ENCODE measurements at places on chromosomes 6 and 20.

DNA sequence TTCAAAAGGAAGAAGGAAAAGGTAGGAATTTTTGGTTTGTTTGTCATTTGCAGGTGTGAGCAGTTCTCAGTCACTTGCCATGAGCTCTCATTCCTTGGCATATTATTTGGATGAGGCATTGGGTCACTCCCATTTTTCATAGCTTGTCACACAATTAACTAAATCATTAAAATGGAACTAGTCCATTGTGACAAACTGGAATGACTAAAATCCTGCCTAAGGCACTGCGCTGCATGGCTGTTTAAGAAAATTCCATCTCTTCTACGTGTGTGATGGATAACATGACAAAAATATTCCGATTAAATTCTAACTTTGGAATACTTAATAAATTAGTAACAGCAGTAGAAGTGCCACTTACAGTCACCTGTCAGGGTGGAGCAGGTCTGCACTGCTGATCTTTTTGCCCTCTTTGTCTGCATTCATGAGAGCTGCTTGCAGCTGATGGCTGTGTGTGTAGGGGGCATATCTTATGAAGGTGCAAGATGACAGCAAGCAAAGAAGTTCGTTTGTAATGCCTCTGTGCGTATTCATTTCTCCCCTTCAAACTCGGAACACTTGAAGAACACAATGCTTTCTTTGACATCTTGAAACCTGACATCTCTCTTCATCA lies 1292.6 kb upstream of the MAP3K7 start:
- no peak for DNase-seq

DNA sequence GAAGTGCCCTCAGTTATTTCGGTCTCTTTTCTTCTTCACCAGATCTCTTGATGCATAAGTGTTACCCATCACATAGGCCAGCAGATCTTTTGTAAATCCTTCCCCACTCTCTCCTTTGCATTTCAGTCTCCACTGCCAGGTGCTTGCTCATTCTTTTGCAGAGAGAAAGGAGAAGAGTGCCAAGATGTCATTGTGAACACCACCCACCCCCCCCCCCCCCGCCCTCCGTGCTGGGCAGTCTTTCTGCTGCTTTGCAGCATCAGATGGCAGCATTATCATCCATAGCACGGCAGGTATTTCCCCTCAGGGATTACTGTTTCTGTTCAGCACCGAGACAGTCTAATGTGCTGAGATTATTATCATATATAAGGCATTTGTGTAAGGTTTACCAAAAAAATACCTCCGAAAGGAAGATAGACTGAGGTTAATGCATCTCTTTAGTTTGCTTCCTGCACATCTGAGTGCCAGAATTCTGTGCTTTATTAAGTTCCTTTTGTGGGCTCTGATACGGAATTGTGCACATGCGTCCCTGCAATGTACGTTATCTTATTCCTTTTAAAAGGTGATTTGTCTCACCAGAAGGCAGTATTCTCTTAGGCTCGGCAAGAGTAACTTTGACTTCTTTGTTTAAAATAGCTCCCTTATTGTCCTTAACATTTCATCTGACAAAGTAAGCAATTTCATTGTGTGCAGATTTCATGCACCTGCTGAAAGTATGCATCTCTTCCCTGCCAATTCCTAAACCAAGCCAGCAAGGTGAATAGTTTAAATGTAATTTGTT lies 128.8 kb downstream of the PHACTR1 start:
- DNase-seq: no peak

- DNase-seq: no peak
Measured at GRCh38 chr6:712805-713204, 19.9 kb upstream of the EXOC2 start.

- DNase-seq: peak; percentile 44
Measured at GRCh38 chr6:153023977-153024708, 21.6 kb upstream of the MTRF1L start.

- DNase-seq: no peak
Measured at GRCh38 chr6:53353624-53354023, 4.9 kb upstream of the ELOVL5 start.

GRCh38 chr6:135054226-135054568 lies 425 bp downstream of the HBS1L start:
- no peak for DNase-seq

- peak; percentile 23 for DNase-seq
Measured at GRCh38 chr6:138162111-138162954, 594 bp downstream of the ARFGEF3 start.

DNA sequence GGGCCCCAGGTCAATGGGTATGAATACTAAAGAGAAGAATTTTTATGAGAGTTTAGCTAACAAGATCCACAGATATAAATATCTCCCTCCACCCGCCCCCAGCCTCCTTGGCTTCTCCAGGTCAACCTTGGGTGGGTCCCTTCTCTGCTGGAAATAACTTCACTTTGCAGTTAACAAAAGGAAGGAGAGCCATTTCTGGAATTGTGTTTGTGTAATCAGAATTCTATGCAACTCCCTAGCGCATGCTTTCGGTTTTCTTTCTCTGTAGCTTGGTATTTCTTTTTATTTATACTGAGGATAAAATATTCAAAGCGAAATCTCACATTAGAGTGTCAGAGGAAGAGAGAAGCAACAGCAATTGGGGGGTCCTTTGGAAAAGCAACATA lies 27.1 kb downstream of the RIPOR2 start:
- DNase-seq: no peak

- no peak for DNase-seq
Measured at GRCh38 chr6:1801401-1801800, 191.7 kb downstream of the FOXC1 start.

DNA sequence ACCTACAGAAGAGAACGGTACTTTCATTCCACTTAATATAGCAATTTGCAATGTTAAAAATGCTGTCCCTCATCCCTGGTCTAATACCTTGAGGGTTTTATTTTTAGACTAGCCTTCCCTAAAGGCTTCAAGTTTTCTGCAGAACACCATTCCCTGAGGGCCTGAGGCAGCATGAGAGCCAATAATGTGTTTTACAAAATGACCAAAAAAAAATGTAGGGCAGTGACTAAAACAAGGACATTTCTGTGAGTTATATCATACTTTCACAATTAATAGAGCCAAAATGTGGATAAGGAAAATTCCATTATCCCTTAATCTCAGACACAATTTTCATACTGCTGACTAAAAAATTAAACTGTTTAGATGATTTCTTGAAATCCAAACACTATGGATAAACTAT lies 22.7 kb downstream of the GPR63 start:
- DNase-seq: no peak

DNA sequence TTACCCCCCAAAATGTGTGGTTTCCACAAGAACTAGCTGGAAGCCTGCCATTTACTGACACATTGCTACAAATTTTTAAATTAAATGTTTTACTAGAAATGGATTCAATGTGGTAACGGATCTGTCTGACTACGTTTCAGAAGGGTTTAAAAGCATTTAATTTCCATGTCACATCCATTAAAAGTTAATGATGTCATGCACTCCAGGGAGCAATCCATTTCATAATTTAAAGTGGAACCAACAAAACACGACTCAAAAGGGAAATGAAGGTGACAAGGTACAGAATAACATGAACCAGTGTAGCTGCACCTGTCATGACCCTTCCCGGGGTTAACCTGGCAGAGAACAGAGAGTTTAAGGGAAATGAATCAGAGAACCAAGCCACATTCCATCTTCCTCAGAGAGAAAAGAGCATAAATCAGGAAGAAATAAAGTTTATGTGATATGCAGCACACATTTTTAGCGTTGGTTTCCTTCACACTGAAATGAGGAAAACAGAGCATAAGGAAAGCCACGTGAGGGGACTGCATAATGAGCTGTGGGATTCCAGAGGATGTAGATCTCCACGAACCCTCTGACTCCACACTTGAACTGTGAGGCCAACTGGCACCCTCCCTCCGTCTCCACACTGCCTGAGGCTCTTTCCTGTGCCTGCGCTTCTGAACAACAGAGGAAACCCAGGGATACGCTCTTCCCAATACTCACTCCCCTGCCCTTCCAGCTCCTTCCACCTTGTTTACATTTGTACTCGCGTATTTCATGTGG lies 170.3 kb upstream of the AHI1 start:
- peak; percentile 31 for DNase-seq

GRCh38 chr6:123518441-123519188 lies 118.1 kb downstream of the TRDN start:
- DNase-seq: no peak

GRCh38 chr6:130190701-130191690 lies 31.8 kb downstream of the SAMD3 start:
- DNase-seq: no peak

- DNase-seq: no peak
Measured at GRCh38 chr6:20830576-20830975, 296.3 kb downstream of the CDKAL1 start.

DNA sequence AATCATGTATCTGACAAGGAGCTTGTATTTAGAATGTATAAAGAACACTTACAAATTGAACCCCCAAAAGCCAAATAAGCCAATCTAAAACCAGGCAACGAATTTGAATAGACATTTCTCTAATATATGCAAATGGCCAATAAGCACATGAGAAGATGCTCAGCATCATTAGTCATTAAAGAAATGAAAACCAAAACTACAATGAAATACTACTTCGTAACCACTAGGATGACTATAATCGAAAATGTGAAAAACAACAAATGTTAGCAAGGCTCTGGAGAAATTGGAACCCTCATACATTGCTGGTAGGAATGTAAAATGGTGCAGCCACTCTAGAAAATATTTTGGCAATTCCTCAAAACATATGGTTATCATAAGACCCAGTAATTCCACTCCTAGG lies 105.8 kb upstream of the TOP1 start:
- no peak for DNase-seq

GRCh38 chr6:110551088-110551487 lies 74.7 kb upstream of the SLC22A16 start:
- no peak for DNase-seq

- no peak for DNase-seq
Measured at GRCh38 chr6:2795956-2796355, 30.8 kb downstream of the WRNIP1 start.

DNA sequence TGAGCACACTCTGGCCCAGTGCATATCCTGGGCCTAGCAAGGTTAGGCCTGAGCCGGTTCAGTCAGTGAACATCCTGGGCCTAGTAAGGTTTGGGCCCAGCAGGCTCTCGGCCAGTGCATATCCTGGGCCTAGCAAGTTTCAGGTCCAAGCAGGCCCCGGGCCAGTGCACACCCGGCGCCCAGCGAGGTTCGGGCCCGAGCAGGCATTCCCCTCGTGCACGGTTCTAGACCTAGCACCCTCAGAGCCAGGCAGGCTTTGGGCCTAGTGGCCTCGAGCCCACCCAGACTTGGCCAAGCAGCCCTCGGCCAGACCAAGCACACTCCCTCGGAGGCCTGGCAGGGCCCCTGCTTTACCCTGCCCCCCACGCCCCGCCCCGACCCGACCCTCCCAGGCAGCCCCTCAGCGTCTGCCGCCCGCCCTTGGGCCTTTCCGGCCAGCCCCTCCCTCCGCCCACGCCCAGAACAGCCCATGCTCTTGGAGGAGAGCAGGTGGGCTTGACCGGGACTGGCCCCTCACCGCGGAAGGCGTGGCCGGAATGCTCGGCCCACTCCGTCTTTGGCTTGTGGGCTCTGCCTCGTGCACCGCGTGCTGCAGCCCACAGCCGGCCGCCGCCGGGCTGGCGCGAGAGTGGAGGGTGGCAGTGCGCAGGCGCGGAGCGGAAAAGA lies at the start of gene CTCFL:
Gene CTCFL, minus strand, starts transcription at position 630 of the 666 bp plus-strand sequence. CDS start 935 bp downstream, outside the sequence.
- DNase-seq: no peak

DNA sequence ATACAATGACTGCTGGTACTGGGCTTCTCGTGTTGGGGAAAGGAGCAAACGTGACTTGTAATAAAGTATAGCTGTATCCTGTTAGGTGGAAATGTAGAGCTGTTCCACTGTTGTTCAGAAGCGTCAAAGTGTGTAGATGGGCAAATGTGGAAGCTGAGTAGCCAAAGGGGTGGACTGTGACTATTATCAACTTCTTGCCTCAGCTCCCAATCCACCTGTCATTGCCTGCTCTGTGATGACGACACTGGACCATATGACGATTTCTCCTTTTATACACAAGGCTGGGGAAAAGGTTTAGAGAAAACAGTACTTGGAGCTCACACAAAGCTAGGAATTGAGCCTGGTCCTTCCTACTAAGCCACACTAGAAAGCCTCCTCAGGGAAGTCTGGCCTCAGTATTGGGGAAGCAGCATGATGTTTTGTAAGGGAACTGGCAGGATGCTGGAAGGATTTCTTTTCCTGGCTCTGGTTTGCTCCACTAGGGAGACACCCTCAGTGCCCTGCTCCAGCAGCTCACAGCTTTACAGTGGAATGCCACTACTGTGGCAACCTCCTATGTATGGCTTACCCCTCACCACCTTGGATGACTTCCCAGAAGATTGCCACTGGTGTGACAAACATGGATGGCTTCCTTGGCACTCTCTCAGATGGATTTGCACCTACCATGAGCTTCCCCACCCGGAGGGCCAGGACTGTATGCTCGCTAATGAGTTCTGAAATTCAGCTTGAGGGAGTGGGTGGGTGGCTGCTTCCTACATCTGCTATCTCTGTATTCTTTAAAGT lies 20.0 kb downstream of the CD164 start:
- no peak for DNase-seq

GRCh38 chr6:138013959-138014358 lies 93.3 kb downstream of the PERP start:
- no peak for DNase-seq

- DNase-seq: no peak
Measured at GRCh38 chr20:25637247-25637646, 13.4 kb upstream of the NANP start.

- DNase-seq: no peak
Measured at GRCh38 chr6:14974792-14975470, 270.9 kb upstream of the JARID2 start.

GRCh38 chr6:168370310-168370991 lies 50.9 kb upstream of the DACT2 start:
- no peak for DNase-seq

GRCh38 chr6:11598687-11599086 lies 61.1 kb downstream of the TMEM170B start:
- no peak for DNase-seq

- DNase-seq: no peak
Measured at GRCh38 chr6:70196531-70196930, 106.4 kb downstream of the COL9A1 start.

DNA sequence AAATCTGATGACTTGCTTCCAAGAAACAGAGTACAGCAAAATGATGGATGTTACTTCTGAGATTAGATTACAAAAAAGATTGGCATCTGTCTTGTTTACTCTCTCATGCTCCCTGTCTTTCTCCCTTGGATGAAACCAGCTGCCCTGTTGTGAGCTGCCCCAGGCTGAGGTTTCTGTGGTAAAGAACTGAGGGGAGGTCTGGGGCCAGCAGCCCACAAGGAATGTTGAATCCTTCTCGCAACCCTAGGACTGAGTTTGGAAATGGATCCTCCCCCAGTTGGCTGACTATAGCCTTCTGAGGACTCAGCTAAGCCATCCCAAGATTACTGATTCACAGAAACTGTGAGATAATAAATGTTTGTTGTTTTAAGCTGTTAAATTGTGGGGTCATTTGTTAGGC lies 5.6 kb upstream of the HECA start:
- DNase-seq: no peak

GRCh38 chr20:60039526-60039925 lies 81.3 kb downstream of the CDH26 start:
- no peak for DNase-seq

All from AG08396 (cell line).